ENCODE measurements at places on chromosomes 5 and 9.

DNA sequence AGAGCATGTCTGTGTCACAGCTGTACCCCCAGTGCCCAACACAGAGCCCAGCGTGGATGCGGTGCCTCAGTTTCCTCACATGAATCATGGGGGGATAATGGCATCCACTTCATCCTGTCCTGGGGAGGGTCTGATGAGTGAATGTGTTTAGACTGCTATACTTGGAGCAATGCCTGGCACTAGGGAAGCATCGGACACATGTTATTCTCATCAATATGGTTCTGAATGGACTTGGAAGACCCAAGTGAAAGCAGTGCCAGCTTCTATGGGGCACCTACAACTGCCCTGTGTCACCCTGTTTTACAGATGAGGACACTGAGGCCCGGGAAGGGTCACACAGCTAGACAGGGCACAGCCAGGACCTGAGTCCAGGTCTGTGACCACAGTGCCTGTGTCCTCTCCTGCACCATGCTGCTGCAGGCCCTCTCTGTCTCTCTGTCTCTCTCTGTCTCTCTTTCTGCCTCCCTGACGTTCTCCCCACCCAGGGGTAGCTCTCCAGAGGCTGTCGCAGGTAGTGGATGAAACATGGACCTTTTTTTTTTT lies 42.3 kb upstream of the NEK6 start:
- DNase-seq: no peak

- DNase-seq: no peak
Observed at GRCh38 chr5:121478636-121479035, 373.0 kb upstream of the FTMT start.

- DNase-seq: no peak
Observed at GRCh38 chr9:135095470-135096407, 8.3 kb downstream of the OLFM1 start.

DNA sequence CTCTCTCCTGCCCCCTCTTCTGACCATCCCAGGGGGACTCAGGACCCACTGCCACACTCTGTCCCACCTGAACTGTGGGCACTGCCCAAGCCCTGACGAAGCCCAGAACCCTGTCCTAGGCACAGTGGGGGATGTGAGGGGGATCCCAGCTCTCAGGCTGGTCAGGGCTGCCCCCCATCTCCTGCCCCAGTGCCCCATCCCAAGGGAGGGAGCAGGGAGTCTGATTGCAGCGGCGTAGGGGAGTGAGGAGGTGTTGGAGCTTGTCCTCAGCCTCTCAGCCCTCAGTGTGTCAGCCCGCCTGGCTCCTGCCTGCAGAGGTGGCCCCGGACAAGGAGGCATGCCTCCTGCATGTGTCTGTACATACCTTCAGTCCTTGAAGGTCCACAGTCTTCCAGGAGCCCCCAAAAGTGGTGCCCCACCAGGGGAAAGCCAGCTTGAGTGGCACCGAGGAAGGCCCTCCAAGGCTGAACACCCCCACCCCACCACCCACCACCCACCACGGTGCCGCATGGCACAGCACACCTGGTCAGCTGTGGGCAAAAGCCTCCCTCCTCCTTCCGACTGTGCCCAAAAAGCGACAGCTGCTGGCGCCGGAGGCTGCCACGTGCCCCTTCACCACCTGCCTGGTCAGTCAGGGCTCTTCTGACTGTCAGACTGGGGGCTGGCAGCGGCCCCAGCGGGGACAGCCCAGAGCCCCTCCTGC lies 930 bp downstream of the SARDH start:
- no peak for DNase-seq

- no peak for DNase-seq
Observed at GRCh38 chr5:124592891-124593290, 153.5 kb downstream of the ZNF608 start.

DNA sequence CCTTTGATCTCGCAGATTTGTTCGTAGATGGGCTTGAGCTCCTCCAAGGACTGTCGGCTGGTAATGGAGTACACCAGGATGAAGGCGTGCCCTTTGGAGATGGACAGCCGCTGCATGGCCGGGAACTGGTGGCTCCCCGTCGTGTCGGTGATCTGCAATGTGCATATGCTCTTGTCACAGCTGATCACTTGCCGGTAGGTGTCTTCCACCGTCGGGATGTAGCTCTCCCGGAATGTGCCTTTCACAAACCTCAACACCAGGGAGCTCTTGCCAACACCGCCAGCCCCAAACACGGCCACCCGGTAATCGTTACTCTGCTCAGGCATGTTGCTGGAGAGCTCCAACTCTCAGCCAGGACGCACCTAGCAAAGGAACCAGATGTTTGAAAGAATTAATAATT lies 29.1 kb downstream of the DIRAS2 start:
- DNase-seq: no peak

GRCh38 chr5:124740071-124740470 lies 6.4 kb downstream of the ZNF608 start:
- DNase-seq: no peak

DNA sequence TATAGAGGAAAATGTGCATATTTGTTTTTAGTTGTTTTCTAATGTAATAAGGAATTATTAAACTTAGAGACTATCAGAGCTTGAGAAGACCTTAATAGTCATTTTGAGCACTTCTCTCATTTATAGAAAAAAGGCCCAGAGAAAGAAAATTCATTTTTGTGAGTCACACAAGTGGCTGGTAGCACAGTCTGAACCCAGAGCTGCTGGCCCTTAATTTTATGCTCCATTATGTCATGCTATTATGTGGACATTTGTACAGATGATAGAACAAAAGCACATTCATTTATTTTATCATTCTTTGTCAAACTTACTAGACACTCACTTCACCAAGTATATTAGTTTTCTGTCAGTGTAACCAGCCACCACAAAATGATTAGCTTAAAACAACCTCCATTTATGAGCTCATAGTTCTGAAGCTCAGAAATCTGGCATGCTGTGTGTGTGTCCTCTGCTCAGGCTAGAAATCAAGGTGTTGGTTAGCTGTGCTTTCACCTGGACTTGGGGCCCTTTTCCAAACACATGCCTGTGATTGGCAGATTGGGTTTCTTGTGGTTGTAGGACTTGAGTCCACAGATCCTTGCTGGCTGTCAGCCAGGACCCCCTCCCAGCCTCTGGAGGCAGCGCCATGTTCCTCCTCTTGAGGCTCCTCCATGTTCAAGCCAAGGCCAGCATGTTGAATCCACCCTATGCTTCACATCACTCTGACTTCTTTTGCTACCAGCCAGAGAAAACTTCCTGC lies 188.9 kb downstream of the ARHGAP26 start:
- DNase-seq: no peak

DNA sequence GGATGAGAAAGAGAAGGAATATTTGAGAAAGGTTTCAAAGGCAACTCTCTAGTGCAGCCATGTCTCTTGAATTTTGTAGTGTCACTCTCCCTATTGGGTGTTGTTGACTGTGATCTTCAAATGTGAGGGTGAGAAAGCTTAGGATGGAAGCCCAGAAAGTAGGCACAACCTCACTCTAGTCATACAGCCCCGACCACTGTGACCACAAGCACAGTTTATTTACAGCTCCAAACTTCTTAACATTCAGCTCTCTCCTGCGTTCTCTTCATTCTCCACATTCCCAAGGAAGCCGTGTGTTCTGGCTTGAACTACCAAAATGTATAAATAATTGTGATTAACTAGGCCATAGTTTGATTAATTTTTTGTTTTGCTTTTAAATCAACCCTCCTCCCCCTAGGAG lies 542.9 kb downstream of the LRRC70 start:
- DNase-seq: no peak

DNA sequence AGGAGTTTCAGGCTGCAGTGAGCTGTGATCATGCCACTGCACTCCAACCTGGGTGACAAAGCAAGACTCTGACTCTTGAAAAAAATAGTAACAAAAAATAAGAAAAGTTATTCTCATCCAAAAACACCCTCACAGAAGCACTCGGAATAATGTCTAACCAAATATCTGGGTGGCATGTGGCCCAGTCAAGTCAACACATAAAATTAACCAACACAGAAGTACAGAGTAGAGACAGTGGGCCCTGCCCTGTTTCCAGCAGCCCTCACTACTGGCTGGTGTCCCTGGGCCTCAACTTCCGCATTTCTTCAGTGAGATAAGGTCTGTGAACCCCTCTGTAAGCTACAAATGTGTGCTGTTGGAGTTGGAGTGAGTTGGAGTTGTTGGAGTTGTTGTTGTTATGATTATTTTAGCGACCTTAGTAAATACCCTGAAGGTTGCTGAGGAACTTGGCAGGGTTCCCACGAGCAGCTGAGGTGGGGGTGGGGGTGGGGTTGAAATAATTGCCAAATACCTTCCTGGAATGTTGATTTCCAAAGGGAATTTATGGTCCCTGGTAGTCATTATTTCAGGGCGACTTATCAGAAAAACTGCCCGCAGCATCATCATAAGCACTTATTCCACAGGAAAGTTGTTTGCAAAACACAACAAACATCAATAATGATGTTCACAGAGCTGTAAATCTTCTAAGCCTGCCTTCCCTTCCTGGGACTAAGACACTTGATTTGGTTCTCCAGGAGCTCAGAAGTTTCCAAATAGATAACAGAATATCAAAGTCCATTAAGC lies 30.2 kb downstream of the C5orf15 start:
- no peak for DNase-seq

DNA sequence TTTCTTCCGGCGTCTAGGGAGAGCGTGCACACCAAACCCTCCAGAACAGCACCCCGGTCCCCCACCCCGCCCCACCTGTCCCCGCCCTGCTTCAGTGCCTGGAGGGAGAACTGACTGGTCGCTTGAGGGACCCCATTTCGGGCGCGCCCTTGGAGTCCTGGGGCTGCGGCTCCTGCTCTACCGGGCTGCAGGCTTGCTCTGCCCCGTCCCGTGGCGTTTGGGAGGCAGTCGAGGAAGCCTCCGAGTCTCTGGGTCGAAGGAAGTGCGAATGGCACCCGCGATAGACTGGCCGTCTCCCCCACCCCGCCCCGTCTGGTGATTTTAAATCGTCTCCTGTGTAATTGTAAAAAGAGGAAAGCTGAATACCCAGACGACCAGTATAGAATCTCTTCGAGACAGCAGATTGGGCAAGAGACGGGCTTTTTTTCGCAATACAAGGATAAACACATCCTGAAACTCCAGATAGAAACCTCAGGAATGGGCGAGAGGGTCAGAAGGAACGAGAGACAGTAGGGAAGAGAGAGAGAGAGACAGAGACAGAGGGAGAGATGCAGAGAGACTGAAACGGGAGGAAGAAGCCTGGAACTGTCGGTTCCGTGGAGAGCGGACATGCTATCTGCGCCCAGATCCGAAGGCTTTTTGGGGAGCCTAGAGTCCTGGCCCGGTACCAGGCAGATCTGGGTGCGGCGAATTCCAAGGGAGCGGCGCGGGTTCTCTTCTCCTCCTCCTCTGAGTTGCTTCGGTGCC lies 9.9 kb downstream of the PRDM6 start:
- DNase-seq: no peak
